ENCODE measurements at places on chromosomes 7 and 10. TPM values are rescaled to one million over a fixed set of nuclear protein-coding genes. Genes with fewer than 3 reads are reported as not detected.

Gene CYP3A4
- polyA plus RNA-seq: 0.40 TPM

Gene IGFBP1
- 0.98 TPM for polyA plus RNA-seq

Gene OPN1SW
- 2.0 TPM for polyA plus RNA-seq

Gene NUTM2A
- polyA plus RNA-seq: 6.8 TPM

Gene CDNF
- polyA plus RNA-seq: 1.5 TPM

Gene RNLS
- polyA plus RNA-seq: 6.1 TPM

Gene SORCS1
- 18.1 TPM for polyA plus RNA-seq

Gene SHTN1
- polyA plus RNA-seq: 91.3 TPM

Gene ZCCHC24
- polyA plus RNA-seq: 66.5 TPM

Gene LEP
- polyA plus RNA-seq: not detected

Gene ANXA8
- polyA plus RNA-seq: not detected

Gene PPP1R17
- 3.3 TPM for polyA plus RNA-seq

GRCh38 chr7:70539617-70540016 lies 592.3 kb upstream of the GALNT17 start:
- DNase-seq: no peak

- DNase-seq: no peak
Measured at GRCh38 chr7:44767134-44767911, 18.7 kb downstream of the ZMIZ2 start.

DNA sequence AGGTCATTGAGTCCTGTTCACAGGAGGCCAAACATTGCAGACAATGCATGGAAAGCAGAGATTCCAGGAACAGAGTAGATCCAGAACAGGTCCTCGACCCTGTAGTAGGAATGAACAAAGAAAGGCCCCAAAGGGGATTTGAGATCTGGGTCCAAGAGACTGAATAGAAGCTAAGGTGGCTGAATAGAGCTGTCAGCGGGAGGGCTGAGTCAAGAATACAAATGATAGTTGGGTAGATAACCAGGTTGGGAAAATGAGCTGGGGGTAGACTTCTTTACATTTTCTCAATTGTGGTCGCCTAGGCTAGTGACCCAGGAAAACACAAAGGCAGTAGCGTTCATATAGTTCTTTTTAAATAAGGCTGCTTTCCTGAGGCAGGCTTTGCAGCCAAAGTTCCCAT lies 103.4 kb upstream of the ELMO1 start:
- DNase-seq: no peak

DNA sequence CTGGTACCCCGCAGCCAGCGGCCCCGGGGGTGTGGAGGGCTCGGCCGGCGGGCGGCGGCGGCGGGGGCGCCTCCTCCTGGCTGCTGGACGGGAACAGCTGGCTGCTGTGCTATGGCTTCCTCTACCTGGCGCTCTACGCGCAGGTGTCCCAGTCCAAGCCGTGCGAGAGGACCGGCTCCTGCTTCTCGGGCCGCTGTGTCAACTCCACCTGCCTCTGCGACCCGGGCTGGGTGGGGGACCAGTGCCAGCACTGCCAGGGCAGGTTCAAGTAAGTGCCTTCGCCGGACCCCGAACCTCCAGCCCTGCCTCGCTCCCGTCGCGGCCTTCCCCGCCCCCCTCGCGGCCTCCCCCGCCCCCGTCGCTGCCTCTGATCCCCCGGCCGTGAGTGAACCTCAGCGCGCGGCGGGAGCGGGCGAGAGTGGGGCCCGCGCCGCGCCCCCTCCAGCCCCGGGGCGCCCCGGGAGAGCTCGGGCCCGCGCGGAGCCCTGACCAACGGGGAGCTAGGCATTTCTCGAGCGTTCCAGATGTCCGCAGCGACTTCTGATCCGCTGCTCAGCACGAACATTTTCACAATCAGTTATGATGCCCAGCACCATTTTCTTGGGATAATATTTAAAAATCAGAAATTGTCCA lies 727 bp downstream of the ATRNL1 start:
- DNase-seq: peak; percentile 72

- peak; percentile 8 for DNase-seq
Measured at GRCh38 chr7:45033931-45034290, 33.9 kb downstream of the CCM2 start.

DNA sequence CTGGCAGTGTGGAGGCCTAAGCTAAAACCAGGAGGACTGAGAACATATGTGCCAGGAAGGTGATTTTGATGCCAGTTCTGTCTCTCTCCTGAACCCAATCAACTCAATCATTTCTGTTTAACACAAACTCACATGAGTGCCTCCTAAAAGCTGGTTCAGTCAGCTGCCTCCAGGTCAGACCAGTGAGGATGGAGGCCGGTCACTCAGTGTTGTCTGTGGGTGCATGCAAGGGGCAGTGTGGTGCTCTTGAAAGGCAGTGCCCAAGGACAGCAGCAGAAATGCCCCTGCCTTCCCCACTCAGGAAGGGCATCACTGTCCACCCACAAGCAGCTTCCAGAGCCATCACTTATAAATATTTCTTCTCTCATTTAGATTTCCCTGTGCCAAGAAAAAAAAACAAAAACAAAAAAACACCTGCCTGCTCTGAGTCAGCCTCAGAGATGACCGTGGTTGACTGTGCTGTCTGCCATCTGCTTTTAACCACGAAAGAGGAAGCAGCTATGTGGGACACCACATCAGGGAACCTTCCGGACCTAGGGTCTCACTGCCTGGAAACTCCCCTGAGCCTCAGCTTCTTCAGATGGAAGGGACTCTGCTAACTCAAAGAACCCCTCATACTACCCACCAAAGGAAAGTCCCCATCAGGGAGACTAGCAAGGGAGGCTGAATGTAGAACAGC lies 39.1 kb downstream of the VOPP1 start:
- DNase-seq: no peak

DNA sequence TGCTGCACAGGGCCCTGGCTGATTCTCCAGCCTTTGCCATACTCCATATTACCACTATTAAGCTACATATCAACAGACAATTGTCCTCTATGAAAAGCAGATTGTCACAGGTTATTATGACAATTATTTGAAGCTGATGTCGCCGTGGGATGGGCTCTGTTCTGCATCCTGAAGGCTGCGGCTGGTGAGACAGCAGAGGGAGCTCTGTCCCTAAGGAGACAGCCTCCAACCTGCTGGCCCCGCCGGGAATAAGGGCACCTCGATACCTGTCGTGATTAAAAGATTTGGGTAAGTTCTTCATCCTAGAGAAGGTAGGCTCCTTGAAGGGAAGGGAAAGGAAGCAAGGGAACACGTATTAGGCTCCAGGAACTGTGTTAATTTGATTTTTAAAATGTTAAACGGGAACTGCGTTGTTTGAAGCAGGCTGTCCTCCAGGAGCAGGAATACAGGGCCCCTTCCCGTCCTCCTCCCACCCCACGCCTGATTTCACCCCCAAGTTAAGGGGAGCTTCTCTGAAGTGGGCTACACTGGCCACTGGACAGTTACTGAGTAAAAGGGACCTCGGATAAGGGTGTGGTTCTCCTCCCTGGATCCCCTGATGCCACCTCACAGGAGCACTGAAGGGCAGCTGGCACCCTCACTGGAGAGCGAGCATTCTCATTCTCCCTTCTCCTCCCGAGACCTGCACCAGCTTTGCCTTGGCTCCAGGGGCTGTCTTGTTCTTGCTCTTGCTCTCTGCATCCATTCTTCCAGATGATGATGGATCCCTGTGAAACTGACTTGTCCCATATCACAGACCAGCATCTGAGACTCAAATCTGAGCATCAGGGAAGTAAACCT lies 11.8 kb upstream of the TIAL1 start:
- DNase-seq: no peak

DNA sequence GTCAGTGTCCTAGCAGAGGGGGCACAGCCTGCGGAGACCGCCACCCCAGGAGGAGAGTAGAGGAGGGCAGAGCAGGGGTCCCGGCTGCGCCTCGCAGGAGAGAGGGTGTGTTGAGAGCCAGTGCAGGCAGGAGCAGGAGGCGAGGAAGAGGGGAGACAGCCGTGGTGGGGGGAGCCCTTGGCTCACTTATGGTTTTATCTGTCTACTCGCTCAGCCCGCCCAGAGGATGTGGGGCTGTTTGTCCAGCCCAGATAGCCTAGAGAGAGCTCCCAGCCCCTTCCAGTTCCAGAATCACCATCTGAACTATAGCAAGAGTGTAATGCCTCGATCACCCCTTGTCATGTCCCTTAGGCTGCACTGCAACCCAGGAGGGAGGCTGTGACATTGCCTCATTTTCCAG lies 26.6 kb downstream of the SLC29A3 start:
- DNase-seq: no peak

- DNase-seq: no peak
Measured at GRCh38 chr10:71830726-71831125, 20.3 kb downstream of the PSAP start.

GRCh38 chr7:157502701-157503111 lies 165.9 kb downstream of the DNAJB6 start:
- no peak for DNase-seq

GRCh38 chr10:34151481-34151880 lies 663.6 kb downstream of the PARD3 start:
- no peak for DNase-seq

GRCh38 chr10:119452396-119452795 lies 90.1 kb downstream of the RGS10 start:
- no peak for DNase-seq

GRCh38 chr10:115604627-115605026 lies 511.5 kb downstream of the ATRNL1 start:
- DNase-seq: no peak

DNA sequence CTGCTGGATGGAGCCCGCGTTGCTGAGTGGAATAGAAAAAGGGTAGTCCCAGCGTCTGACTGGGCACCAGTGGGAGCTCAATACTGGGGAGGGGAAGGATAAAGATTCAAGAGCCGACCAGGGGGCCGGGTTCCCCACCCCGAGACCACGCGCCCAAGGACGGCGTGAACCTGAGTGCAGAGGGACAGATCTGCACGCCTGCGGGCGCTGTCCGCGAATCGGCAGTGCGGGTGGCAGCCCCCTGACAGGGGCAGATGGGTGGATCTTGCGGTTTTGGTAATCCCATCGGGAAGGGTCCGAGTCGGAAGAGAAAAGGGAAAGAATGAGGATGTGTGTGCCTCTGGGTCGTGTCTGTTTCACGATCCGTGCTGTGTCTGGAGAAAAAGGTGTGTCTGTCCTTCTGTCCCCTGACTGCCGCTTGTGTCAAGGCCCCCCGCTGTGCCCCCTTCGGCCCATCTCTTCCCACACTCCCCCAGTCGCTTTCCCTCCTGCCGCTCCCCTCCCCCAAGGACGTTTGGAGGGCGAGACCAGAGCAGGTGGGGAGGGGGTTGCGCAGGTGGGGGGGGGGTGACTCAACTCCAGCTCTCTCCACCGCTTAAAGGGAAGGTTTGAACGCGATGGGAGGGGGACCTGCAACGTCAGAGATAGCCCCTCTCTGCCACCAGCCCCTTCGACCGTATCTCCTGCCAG lies 734 bp upstream of the VGF start:
- DNase-seq: no peak

GRCh38 chr7:103658055-103659005 lies 212.3 kb upstream of the SLC26A5 start:
- no peak for DNase-seq

- DNase-seq: no peak
Measured at GRCh38 chr7:18647582-18647981, 152.0 kb downstream of the HDAC9 start.

- DNase-seq: no peak
Measured at GRCh38 chr7:123711832-123712293, 36.9 kb downstream of the WASL start.

DNA sequence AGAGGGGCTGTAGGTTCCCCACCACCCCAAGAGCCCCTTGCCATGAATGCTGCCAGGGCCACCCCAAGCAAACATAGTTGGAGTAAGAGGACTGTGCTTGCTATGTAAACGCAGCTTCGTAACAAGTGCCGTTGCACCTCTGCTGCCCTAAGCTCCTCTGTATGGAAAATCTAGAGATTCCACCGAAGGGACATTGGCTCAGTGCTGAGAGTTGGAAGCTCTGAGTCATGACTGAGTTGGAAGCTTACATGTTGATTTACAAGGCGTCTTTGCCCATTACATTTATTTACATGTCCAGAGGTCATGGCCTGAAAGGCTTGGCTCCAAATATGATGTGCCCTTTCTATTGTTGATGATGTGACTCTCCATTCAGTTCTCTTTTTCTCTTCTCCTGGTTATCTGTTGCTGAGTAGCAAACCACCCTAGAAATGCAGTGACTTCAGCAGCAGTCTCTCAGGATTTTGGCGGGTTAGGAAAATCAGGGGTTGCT lies 233.1 kb upstream of the TCF7L2 start:
- DNase-seq: no peak

DNA sequence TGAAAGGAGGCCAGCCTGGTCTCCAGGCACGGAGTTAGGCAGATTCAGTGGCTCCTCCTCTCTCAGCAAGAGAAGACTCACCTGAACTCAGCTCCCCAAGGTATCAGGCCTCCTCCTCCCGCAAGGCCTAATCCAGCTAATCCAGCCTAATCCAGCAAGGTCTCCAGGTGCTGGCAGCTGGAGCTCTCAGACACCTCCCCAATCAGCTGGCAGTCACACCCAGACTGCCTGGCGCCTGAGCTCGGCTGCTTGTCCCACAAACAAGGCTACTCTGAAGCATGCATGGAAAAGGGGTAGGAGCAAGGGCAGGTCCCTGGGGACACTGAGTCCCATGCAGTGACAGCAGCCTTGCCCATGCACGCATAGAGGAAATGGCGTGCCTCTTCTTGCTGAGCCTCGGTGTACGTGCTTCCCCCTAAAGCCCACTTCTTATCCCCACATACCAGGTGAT lies 3.3 kb upstream of the OPN4 start:
- DNase-seq: no peak

DNA sequence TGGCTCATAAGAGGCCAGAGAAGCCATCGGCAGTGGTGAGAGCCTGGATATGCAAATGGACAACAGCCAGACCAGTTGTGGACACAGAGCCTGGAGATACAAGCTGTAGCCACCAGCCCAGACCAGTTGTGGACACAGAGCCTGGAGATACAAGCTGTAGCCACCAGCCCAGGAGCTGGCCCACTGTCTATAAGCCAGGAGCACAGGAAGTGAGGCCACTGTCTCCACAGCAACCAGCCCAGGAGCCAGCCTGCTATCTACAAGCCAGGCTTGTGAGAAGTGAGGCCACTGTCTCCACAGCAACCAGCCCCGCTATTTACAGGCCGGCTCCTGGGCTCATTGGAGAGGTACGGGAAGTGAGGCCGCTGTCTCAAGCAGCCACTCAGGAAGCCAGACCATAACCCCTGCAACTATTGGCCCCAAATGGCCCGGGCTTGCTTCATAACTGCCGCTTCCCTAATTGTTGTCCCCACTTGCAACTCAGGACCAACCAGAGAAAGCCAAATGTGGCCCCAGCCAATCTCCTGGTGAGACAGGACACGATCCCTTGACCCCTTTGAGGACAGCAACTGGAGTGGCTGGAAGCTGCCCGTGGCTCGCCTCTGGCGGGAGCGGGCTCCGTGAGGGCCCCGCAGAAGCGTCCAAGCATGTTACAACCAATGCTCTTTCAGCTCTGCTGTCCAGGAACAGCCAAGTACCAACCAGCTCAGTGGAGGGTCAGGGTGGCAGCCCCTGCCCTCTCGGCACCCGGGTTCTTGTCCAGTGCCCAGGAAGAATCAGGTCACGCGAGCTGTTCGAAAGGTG lies 44.1 kb upstream of the CNPY1 start:
- peak; percentile 86 for DNase-seq
